ENCODE measurements at places on chromosomes 5 and 9. TPM values are rescaled to one million over a fixed set of nuclear protein-coding genes. Genes with fewer than 3 reads are reported as not detected.

Gene LMBRD2
- 5.6 TPM for total RNA-seq

GRCh38 chr5:68271124-68271523 lies 55.6 kb downstream of the PIK3R1 start:
- DNase-seq, result no peak
- H3K27me3 ChIP-seq, result no peaks in the 10 kb centered on the region
- no peak overlapping the region for H3K27ac ChIP-seq
- no peaks in the 10 kb centered on the region for H3K36me3 ChIP-seq
- peaks cover 34% of the 10 kb centered on the region for H3K4me1 ChIP-seq
- no peak overlapping the region for H3K4me3 ChIP-seq

GRCh38 chr9:94017939-94018531 lies 62.9 kb upstream of the BARX1 start:
- no peak for DNase-seq
- H3K27me3 ChIP-seq, result no peaks in the 10 kb centered on the region
- H3K4me1 ChIP-seq, result no peaks in the 10 kb centered on the region
- no peaks in the 10 kb centered on the region for H3K36me3 ChIP-seq
- H3K27ac ChIP-seq, result no peak overlapping the region
- H3K4me3 ChIP-seq, result no peak overlapping the region

DNA sequence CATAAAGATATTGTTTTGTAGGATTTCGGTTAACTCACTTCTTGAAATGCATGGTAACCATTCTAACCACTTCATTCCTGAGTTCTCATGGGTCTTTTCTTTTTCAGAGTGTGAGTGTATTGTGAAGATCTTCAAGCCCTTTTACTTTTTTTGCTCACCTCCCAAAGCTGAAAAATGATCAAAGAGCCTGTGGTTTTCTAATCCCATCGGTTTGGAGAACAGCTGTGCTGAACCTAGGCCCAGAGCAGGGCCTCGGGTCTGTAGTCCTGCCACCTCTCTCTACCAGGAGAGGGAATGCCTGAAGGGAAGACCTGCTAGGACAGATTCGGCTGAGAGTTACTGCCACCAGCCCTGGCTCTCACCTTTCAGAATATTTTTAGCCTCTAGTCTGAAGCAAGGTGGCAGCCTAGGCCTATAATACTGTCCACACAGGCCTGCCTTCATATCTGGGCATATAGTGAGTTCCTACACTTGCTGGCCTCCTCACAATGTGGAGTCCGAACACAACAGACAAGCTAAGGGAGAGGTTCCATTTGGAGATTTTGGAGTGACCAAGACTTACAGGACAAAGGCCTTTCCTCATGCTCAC lies 13.8 kb downstream of the RGMB start:
- H3K4me1 ChIP-seq, result peaks cover 72% of the 10 kb centered on the region
- no peak overlapping the region for H3K4me3 ChIP-seq
- H3K27me3 ChIP-seq, result no peaks in the 10 kb centered on the region
- DNase-seq, result no peak
- peak overlapping the region; percentile 60 for H3K27ac ChIP-seq

- no peaks in the 10 kb centered on the region for H3K36me3 ChIP-seq
- peak overlapping the region; percentile 76 for H3K27ac ChIP-seq
- H3K4me1 ChIP-seq, result peaks cover 4% of the 10 kb centered on the region
- no peak overlapping the region for H3K4me3 ChIP-seq
Observed at GRCh38 chr5:8456846-8457186, 587.9 kb downstream of the MTRR start.

Gene CDH9
- total RNA-seq, result not detected

Gene AK8
- 0.26 TPM for total RNA-seq

Gene AMACR
- 5.4 TPM for total RNA-seq

Data from body of pancreas (tissue), 4 donors.